Stimulated activated CD4-positive, alpha-beta T cell treated with anti-CD3 and anti-CD28 coated beads, Interleukin-1b, Interleukin-23, amount 100 ng/mL, for 1 hour (primary cell): ENCODE measurements at places on chromosomes 12 and 14.

- no peak for DNase-seq
Observed at GRCh38 chr12:44088647-44089046, 252.8 kb downstream of the TMEM117 start.

DNA sequence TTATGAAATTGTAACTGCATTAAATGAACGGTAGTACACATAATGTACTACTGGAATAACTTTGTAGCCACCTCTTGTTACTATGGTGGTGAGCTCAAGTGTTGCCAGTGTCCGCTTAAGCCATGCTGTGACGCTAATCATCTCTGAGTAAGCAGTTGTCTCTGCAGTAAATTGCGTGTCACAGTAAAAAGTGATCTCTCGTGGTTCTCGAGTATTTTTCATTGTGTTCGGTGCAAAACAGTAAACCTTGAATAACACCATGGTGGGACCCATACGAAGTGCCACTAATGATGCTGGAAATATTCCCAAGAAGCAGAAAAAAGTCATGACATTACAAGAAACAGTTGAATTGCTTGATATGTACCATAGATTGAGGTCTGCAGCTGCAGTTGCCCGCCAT, 524.8 kb downstream of the SOX5 start:
- no peak for DNase-seq

DNA sequence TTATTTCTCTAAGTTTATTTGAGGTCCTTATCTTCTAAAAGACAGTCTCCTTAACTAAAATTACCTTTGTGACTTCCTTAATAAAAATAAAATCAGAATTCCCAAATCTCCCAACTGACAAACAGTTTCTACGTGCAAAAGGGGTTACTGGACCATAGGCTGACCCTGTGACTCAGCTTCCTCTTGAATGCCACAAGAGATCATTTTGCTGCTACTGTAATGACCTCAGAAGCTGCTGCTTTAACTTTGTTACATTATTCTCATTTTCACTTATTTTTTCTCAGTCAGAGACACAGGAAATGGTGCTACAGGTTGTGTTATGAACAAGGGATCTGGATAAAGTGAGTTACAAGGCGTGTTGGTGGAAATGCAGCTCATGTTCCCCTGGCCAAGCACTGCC, 132.2 kb upstream of the TMTC2 start:
- no peak for DNase-seq

GRCh38 chr14:24372701-24373416, 4.9 kb downstream of the NFATC4 start:
- no peak for DNase-seq

GRCh38 chr12:127355061-127355841, 911.7 kb upstream of the TMEM132C start:
- no peak for DNase-seq

DNA sequence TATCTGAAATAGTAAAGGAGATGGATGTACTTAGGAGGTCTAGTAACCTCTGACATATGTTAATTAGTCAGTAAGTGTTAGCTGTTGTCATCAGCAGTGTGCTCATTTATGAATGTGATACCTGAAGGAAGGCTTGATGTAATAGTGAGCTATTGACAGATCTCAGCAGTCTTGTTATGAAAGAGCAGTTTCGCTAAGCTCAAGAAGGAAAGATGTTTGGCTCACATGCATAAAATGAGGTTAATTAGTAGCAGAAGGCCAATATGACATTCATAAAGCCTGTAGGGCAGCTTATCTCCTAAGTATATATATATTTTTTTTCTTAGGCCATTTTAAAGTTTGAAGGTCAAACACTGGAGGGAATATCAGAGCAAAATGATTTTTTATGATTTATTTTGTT, 2.8 kb downstream of the FAM234B start:
- no peak for DNase-seq

DNA sequence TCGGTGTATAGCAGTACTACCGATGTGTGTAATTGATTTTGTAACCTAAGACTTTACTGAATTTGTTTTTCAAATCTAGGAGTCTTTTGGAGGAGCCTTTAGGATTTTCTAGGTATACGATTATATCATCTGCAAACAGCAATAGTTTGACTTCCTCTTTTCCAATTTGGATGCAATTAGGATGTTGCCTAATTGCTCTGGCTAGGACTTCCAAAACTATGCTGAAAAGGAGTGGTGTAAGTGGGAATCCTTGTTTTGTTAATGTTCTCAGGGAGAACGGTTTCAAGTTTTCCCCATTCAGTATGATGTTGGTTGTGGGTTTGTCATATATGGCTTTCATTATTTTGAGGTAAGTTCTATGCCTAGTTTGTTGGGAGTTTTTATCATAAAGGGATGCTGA, 171.6 kb upstream of the PDE3A start:
- DNase-seq, result no peak

DNA sequence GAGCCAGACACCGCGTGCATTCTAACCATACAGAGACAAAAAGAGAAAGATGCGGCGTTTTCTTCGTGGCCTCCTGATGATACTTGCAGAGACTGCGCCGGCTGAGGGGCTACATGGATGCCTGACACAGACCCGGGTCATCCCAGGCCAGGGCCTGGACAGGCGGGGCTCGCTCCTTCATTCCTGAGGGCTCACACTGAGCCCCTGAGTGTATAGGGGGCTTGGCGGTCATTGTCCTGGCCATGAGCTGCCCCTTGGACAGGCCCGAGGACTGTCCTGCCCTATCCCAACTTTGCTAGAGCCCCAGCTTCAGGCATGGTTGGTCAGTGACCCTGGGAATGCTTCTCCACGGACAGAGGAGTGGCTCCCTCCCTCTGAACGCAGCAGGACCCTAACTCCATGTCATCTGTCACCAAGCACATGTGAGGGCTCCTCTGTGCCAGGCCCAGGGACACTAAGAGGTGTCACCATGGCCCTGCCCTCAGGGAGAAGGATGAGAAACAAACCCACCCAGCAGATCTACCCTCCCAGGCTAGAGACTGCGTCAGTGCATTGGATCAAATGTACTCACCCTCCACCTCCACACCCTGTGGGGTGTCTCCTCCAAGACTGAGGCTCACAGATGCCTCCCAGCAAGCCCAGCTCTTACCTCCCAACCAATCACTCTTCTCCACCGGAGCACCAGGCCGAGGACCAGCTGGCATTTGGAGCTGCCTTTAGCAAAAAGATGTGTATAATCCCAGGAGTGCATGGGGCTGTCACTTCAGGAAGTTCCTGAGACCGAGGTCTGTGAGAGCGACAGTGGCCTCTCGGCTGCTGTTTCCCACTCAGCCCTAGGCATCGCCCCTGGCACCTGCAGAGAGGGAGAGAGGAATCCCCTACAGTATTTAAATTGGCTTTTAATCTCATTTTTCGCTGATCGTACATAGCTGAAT, 102.7 kb downstream of the DICER1 start:
- DNase-seq, result no peak

- no peak for DNase-seq
Observed at GRCh38 chr12:76915361-76916169, 36.7 kb upstream of the CSRP2 start.

- DNase-seq, result no peak
Observed at GRCh38 chr12:57095440-57095839, 6.5 kb downstream of the NAB2 start.

GRCh38 chr12:129009833-129010622, 156.8 kb downstream of the GLT1D1 start:
- DNase-seq, result no peak

GRCh38 chr14:55451398-55451797, 11.0 kb upstream of the TBPL2 start:
- DNase-seq, result no peak

GRCh38 chr14:102528431-102529170, 19.0 kb upstream of the ANKRD9 start:
- DNase-seq, result no peak

- DNase-seq, result no peak
Observed at GRCh38 chr14:60301685-60302084, 52.7 kb downstream of the PPM1A start.

GRCh38 chr14:64510825-64511671, 6.5 kb downstream of the ZBTB1 start:
- no peak for DNase-seq

DNA sequence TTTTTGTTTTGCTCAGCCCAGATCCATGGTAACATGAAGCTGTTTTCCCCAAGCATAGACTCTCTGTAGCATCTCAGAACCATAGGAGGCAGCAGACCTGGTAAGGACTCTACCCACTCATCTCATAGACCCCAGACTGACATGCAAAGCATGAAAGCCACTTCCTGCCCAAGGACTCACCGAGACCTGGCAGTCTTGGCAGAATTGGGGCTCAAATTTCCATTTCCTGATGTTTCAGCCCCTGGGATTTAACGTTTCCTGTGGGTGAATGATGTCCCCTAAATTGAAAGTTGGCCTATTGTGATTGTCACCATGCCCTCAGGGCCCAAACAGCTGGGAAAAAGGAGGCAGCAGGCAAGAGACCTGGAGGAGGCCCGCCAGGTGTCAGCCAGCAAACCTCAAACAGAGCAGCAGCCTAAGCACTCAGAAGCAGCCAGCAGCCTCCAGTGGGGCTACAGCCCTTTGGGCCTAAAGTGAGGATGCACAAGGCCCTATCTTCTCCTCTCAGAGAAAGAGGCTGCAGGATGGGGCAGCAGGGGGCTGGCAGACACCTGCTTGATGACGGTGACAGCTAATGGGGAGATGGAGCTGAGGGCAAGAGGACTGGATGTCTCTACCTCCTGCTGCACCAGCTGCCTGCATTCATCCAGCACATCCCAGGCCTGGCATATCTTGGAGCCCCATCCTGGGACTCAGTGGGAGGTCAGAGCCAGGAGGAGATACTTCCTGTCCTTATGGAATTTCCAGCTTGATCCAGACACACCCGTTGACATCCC, 8.5 kb downstream of the KRT85 start:
- no peak for DNase-seq

- no peak for DNase-seq
Observed at GRCh38 chr14:71262441-71262840, 355.2 kb downstream of the PCNX1 start.

GRCh38 chr12:113392988-113393579, 10.6 kb downstream of the SDS start:
- DNase-seq, result no peak

DNA sequence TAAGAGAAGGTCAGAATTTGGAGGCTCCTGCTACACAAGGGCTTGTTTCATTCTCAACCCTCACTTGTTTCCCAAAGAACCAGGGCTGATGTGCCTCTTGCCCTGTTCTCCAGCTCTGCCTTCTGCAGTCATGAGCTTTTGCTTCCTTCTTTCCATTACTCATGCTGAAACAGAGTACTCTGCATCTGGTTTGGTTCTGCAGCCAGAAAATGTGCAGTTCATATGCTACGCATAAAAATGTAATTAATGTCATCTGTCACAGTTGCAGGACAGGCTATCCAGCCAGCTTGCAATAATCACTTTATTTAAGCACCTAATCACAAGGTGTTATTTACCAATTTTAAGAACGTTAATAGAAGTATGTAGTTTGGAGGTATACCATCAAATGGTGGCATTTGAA, 150.2 kb downstream of the SRGAP1 start:
- no peak for DNase-seq

- DNase-seq, result no peak
Observed at GRCh38 chr12:48441069-48441468, 31.3 kb upstream of the ANP32D start.

DNA sequence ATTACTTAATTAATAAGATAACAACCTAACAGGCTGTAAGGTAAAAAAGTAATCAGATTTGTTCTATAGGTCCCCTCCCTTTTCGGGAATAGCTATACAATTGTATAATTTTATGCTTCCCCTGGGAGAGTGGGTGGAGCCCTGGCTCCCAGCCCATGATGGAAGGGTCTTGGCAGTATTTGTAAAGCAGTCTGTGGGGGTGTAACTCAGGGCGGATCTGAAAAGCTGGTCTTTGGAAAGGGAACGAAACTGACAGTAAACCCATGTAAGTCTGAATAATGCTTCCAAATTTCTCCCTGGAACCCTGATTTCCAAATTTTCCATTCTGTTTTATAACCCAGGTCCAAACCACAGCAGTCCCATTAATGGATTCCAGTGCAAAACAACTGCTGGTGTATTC, 110.4 kb downstream of the DAD1 start:
- no peak for DNase-seq

DNA sequence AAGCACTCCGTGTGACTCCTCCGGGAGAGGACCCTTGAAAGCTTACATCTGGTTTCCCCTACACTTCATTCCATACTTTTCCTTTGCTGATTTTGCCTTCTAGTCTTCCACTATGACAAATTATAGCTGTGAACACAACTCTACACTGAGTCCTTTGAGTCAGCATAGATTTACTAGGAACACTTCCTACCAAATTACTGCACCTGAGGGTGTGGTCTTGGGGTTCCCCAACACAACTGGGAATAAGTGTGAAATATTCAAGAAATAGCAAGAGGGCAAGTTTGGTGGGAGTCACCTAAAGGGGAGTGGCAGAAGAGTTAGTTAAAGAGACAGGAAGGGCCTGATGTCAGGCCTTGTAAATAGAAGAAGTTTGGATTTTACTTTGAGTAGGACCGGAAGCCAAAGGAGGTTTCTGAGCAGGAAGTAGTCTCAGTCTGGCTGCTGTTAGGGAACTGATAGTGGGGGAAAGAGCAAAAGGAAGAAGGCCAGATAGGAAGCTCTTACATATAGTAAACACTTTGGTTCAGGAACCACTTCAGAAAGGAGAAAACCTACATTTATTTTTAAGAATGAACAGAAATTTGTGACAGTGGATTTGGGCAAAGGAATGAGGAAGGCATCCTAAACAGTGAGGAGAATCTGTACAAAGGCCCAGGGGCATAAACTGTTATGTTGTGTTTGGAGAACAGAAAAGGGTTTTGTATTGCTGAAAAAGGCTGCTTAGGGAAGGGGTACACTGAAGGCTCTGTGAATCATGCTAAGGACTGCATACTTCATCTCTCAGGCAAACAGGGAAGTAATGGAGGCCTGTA, 14.2 kb downstream of the SEL1L start:
- no peak for DNase-seq

DNA sequence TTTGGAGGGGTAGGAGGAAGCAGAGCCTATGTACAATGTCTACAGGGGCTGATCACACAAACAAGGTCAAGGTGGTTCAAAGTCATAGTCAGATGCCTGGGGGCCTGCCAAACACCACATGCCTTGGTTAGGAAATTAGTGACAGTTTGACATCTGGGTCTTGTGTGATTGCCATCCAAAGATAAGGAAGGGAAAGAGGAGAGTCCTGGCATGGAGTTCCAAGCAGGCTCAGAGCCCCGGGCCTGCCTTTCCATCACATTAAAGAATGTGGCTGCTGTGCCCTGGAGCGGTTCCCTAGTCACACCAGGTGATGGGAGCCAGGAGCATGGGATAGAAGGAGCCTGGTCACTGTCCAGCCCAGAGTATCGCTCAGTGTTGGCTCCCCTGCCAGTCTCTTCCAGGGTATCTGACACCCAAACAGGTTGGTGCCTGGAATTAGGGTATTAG, 53.6 kb upstream of the BCL2L14 start:
- no peak for DNase-seq

GRCh38 chr12:103780992-103781391, 60.0 kb downstream of the NT5DC3 start:
- DNase-seq, result no peak
